ENCODE measurements at places on chromosomes 11 and 22.

GRCh38 chr11:105177658-105178057 lies 38.1 kb upstream of the CARD18 start:
- DNase-seq = no peak

DNA sequence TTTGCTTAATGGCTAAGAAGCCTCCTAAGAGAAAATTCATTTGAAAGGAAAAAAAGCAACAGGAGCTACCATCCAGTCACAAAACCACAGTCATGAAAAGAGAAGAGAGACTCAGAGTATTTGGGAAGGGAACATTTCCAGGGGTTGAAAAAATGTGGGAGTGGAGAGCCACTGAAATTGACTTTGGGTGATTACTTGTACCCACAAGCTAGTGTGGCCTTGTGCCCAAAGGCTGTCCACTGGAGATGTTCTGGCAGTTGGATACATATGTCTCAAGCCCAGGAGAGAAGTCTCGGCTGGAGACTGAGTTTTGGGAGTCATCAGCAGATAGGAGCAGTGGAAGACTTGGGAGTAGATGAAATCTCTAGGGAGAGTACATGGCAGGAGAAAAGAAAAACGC lies 3.2 kb upstream of the APOA5 start:
- DNase-seq = no peak

- no peak for DNase-seq
Measured at GRCh38 chr11:103881584-103881983, 154.9 kb upstream of the DDI1 start.

DNA sequence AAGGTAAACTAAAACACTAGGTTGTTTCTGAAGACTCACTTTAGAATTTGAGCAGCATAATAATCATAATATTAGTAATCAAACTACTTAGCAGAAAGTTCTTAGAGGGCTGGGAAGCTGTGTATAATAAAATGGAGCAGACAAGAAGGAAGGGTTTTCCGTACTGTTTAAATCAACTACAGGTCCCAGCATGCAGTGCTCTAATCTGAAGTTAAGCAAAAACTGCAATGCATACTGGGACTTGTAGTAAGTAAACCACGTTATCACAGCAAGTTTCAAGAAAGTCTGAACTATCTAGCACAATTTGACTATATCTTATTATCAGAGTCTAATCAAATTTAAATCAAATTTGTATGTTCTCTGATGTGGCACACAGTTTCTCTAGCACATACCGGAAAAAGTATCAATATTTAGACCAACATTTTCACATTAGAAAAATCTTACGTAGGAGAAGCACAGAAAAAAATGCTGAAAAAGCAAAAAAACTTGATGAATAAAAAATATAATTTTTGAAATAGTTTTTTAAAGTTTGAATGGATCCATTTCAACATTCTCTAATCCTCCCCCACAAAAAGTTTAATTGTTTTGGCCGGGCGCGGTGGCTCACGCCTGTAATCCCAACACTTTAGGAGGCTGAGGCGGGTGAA lies 8.2 kb downstream of the PHF21A start:
- peak; percentile 86 for DNase-seq

- no peak for DNase-seq
Measured at GRCh38 chr11:109957000-109957399, 136.2 kb upstream of the ZC3H12C start.

DNA sequence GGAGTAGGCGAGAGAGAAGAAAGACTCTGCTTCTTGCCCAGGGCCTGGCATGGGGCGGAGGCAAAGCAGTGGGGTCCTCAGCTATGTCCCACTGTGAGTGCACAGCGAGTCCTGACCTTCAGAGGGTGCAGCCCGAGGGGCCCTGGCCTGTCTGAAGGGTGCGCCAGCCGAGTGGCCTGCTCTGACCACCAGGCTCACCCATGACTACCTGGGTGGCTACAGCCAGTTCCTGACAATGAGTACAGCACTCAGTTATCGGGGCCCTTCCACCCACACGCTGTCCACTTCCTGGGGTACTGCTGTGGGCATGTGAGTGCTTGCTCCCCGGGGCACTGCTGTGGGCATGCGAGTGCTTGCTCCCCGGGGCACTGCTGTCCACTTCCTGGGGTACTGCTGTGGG lies 74.1 kb upstream of the B3GAT1 start:
- DNase-seq = no peak

DNA sequence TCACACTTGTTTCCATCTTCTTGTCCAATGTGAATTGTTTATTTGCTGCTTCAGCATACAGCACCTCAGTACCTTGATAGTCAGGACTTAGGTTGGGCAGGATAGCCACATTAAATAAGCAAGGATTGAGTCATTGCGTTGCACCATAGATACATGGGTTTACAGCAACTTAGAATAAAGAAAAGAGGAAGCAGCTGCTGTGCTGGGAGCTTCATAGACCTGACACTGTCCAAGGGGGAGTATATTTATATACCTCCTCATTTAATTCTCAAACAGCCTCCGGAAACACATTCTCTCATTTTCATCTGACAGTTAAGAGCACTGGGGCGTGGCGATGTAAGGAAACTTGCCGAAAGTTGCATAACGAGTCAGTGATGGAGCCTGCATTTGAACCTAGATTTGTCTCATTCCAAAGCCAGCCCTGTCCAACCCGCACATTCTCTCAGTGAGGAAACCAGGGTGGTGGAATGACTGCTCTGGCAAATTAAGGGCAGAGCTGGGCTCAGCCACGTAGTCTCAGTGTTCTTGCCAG lies 42.2 kb downstream of the UBASH3B start:
- DNase-seq = peak; percentile 100

DNA sequence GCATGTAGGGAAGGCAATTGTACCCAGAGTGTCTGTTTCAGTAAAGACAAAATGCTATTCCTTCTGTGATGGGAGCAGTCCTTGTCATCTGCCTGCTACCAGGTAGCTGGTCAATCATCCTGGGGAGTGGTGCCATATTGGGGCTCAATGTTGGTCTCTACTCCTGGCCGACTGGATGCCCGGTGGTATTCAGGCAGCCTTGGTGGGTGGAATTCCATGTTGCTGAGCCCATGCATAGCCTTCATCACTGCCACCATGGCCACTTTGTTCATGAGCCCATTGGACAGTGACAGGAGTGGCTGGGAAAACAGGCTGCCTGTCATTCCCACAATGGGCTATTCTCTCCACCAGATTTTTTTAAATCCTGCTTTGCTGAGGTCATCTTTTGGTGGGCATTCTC lies 121.0 kb downstream of the WNT7B start:
- no peak for DNase-seq

DNA sequence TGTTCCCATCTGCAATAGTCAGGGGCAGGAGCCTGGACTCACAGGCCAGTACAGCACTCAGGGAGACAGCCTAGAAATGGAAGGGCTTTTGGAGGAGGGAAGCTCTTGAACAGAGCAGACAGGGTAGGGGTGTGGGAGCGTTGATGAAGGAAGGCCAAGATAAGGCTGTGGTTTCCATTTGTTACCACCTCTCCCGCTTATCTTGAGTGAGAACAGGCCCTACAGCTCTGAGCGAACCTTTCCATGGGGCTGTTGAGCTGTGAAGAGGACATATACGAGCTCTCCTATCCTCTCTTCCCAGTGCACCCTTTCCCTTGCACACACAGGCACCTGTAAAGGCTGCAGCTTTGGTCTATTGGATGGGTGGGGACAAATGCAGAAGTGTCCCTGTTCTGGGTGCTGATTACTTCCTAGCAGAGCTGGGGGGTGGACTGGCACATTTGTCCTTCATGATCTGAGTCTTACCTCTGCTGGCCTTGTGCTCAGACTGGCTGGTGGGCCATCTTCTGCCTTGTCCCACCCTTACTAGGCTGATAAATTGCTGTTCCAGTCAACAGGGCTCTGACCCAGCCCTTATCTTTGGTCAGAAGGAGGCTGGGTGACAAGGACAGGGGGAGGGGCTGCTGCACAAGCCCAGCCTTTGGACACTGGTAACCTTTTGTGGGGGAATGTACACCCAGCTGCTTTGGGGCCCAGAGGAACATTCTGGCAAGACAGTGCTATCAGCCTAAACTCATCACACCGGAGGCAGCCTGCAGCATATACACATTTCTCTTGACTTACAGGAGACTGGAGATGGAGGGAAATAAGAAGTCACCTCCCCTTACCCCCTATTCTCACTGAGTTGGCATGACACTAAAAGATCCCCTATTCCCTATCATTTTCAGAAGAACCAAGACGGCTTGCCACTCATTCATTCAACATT lies 80.1 kb upstream of the NNMT start:
- no peak for DNase-seq

All from NB4 (cell line).